ENCODE measurements at places on chromosomes 11 and 22. TPM values are rescaled to one million over a fixed set of nuclear protein-coding genes. Genes with fewer than 3 reads are reported as not detected.

Gene UNC93B1
- 6.9 TPM for polyA plus RNA-seq

Gene CSRP3
- polyA plus RNA-seq = 2,317 TPM

DNA sequence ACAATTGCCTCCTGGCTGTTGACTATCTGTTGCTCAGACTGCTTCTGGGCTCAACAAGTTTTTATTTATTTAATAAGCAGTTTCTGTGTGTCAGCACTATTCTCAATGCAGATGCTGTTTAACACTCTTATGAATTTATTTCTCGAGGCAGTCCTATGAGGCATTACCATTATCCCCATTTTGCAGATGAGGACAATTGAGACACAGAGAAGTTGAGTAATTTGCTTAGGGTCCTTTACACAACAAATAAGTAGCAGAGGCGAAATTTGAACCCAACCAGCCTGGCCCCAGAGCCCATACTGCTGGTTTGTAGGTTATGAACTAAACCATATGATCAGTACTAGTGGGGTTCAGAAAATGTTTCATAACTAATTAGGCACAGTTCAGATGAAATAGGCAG is 58.7 kb downstream of the APIP start:
- DNase-seq = no peak

Gene UBQLN3
- 0.05 TPM for polyA plus RNA-seq

DNA sequence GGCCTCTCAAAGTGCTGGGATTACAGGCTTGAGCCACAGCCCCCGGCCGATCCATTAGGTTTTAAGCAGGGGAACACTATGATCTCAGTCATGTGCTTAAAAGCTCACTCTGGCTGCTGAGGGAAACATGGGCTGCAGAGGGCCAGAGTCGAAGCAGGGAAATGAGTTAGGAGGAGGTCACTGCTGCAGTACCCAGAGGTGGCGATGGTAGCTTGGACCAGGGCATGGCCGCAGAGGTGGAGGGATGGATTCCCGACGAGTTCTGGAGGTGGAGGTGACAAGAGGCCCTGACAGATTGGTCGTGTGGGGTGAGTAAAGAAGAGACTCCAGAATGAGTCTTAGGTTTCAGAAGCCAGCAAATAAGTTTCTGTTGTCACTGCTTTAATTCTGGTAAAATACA is 54.4 kb upstream of the INCENP start:
- no peak for DNase-seq

DNA sequence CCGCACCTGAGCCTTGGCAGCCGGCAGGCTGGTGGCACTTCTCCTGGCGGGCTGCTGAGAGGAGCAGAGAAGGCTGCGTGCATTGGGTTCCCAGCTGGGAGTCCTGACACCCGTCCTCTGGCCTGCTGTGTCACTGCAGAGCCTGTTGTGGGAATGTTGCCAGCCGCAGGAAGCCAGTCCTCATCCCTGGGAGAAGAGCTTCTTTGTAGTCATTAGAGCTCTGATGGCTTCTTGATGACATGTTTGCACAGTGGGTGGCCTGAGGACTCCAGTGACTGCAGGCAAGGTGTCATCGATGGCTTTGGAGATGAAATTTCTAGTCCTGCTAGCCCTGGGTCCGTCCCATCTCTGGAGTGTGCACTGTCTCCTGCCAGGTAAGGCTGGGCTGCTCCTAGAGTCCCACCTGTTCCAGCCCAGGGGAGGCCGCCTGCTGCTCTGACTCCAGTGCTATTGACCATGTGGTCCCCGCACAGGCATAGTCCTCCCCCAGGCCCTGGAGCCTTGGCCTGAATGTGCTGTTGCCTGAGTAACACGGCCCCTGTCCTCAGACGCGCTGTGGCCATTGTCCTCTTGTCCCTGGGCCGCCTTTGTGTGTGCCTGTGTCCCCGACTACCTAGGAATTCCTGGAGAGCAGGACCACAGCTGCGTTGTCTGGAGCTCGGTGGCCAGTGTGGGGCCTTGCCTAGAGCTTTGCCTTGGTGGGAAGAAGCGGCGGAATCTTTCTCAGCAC is 129.2 kb downstream of the CACNA1I start:
- no peak for DNase-seq

DNA sequence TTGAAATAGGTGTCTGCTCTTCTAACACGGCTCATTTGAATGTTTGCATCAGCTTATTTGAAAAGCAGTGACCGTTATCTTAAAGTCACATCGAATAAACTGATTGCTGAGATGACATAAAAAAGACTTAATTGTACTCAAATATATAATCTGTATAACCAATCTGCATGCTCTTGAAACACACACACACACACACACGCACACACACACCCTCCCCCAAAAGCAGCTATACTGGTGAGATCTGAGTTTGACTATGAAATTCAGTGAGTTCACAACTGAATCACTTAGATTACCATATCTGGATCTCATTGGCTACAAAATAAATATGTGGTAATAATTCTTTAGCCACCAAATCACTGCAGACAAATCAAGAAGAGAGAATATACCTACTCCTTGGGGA is 3.8 kb upstream of the IFTAP start:
- no peak for DNase-seq

Gene CHCHD10
- 1,153 TPM for polyA plus RNA-seq

DNA sequence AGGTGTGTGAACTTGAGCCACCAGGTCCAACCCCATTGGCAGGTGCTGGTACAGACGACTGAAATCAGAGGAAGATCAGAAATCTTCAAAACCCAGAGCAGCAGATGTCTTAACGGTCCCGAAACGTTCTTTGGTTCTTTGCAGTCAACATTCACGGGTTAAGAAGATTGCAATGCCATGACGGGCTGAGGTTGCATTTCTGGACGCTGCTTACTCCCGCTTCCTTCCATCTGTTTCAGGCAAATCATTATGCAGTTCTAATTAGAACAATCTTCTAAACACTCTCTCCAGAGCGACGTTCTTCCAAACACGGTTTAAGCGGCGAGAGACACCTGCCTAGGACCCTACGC is 492 bp upstream of the LUZP2 start:
- no peak for DNase-seq

DNA sequence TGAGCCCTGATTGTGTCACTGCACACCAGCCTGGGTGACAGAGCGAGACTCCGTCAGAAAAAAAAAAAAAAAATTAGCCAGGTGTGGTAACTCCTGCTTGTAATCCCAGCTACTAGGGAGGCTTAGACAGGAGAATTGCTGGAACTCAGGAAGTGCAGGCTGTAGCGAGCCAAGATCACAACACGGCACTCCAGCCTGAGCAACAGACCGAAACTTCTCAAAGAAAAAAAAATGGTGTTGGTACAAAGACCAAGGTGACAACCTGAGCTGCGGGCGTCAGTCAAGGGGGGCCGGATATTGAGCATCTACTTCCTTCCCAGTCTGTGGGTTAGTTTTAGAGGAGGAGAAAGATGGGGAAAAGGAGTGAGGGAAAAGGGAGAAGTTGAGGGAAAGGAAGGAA is 48.5 kb upstream of the HSPA8 start:
- DNase-seq = no peak

Gene ADAMTS15
- 13.7 TPM for polyA plus RNA-seq

Gene AASDHPPT
- 26.0 TPM for polyA plus RNA-seq

Gene CYP2D6
- polyA plus RNA-seq = 0.29 TPM

GRCh38 chr11:66570850-66571180 is 2.4 kb upstream of the CTSF start:
- DNase-seq = no peak

Gene KRTAP5-2
- not detected for polyA plus RNA-seq

Gene MTMR3
- polyA plus RNA-seq = 9.5 TPM

GRCh38 chr11:37040921-37041320 is 442.9 kb upstream of the RAG2 start:
- no peak for DNase-seq

DNA sequence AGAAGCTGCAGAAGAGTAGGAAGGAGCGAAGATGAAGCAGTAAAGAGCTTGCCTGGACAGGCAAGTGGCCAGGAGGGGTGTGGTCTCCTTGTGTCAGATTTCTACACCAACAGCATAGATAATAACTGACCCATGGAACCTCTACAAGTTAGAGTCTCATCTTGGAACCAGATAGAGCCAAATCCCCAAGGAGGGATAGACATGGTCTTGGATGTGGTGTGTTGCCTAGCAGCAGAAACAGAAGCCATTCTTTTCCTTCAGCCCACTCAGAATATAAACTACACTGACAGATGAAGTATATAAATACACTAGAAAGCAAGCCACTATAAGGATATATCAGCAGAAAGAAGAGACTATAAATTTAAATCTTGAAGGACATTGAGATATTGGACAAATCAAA is 4.3 kb upstream of the CARD16 start:
- peak; percentile 21 for DNase-seq

Gene ACTN3
- 0.05 TPM for polyA plus RNA-seq

DNA sequence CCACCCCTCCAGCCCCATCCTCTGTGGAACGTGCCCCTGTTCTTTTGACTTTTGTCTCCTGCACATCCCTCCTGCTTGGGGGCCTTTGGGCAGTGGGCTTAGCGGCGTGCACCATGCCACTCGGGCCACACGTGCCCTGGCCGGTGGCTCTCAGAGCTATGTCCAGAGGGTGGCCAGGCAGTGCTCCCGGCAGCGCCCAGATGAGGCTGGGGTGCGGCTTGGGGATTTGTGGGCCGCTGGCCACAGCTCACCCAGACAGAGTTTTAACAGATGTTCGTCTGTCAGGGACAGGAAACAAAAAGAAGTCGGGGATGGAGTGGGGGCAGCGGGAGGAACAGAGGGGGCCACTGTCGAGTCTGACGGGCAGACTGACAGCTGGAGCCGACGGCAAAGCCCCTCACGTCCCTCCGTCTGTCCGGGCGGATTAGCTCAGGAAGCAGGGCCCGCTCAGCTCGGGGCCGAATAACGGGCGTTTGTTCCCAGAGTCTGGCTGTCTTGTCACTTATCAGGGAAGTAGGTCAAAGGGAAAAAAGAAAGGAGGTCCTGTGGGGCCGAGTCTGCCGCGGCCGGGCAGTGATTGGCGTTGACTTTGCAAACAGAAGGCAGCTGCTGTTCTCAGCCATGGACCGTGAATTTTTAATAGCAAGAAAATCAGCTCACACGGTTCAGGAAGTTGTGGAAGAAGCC is 61.6 kb downstream of the LRP5 start:
- peak; percentile 81 for DNase-seq

Gene KRTAP5-10
- polyA plus RNA-seq = not detected

GRCh38 chr11:99822846-99823565 is 802.3 kb downstream of the CNTN5 start:
- DNase-seq = no peak

GRCh38 chr11:69799582-69799981 is 19.6 kb downstream of the FGF3 start:
- no peak for DNase-seq

GRCh38 chr22:46734830-46735453 is 3.1 kb downstream of the CERK start:
- DNase-seq = peak; percentile 75

DNA sequence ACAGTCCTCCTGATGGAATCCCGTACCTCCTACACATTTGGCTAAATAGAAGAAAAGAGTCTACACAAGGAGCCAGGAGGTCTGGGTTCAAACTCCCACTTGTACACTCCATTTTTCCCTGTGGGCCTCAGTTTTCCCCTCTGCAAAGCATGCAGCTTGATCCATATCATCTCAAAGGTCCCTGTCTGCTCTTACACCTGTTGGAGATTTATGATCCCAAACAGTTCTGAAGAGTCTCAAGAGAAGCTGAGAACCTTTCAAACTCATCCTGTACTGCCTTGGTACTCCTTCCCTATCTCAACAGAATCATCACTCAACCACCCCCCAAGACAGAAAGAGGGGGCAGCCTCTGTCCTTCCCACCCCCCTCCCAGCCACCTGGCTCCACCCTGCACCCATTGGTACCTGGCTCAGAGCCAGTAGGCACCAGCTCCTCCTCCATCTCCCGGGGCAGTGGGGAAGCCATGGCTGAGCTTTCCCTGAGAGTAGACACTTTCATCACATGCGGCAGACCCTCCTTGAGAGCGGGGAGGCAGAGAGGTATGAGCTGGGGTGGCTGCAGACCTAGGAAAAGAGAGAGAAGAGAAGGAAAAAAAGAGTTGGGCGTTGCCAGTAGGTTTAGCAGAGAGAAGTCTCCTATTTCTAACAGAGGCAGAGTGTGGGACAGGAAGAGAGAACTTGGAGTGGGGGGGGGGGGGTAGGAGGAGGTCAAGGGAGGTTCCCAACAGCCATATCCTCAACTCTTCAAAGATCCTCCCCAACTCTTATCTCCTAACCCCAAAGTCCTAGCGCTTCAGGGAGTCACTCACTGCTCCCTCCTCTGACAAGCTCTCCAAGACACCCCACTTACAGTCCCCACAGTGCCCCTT is 3.1 kb downstream of the TNKS1BP1 start:
- no peak for DNase-seq

Gene OR5AP2
- not detected for polyA plus RNA-seq

- no peak for DNase-seq
These were observed 88.4 kb upstream of the TEAD1 start for GRCh38 chr11:12585861-12586260.

Gene MB
- polyA plus RNA-seq = 14,884 TPM

DNA sequence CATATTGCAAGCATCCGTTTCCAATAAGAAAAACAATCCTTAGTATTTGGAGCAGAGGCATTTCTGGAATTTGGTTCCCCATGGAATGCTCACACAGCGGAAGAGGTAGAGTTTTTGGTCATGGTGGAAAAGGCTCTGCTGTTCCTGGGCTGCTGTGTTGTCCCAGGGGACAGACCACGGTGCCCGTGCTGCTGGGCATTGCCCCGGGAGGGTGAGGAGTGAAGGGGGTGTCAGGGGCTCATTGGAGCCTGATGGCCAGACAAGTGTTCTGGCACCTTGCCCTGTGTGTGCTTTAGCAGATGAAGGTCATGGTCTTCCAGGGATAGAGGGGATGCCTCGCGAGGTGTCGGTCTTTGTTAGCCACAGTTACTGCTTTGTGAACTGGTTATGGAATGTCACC is 61.2 kb downstream of the MPPED1 start:
- DNase-seq = no peak

GRCh38 chr22:28989035-28989464 is 72.6 kb downstream of the C22orf31 start:
- DNase-seq = no peak

GRCh38 chr11:65433657-65434056 is 11.1 kb downstream of the NEAT1 start:
- DNase-seq = peak; percentile 4

- peak; percentile 85 for DNase-seq
These were observed 87.3 kb downstream of the NAT10 start for GRCh38 chr11:34192481-34193401.

GRCh38 chr11:68778205-68778604 is 26.9 kb upstream of the TESMIN start:
- DNase-seq = no peak

GRCh38 chr22:43796567-43796966 is 15.5 kb downstream of the EFCAB6 start:
- no peak for DNase-seq

DNA sequence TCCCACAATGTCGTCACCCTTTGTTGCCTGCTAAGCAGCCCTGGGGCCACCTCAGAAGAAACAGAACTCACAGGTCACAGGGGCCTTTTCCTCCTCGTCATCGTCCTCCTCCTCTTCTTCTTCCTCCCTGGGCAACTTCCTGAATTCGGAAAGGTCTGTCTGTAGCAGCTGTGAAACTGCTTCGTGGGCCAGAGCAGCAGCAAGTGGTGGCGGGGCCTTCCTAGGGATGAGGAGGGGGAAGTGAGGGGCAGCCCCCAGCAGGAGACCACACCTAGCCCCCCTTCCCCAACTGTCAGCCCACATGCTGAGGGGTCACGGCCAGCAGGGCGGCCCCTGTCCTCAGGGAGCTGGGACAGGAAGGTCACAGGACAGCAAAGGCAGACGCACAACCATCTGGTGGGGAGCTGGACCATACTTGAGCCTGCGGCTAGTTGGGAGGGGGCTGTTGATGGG is 13.2 kb downstream of the PPM1F start:
- peak; percentile 58 for DNase-seq

Gene CELSR1
- 5.6 TPM for polyA plus RNA-seq

Measured in right cardiac atrium (tissue), 5 donors.